Left lung (tissue), 14 donors: ENCODE measurements at places on chromosomes 2 and 18. TPM values are rescaled to one million over a fixed set of nuclear protein-coding genes. Genes with fewer than 3 reads are reported as not detected.

- DNase-seq, result no peak
- H3K4me3 ChIP-seq, result no peak overlapping the region
- H3K27me3 ChIP-seq, result no peaks in the 10 kb centered on the region
- peak overlapping the region; percentile 20 for H3K27ac ChIP-seq
- H3K36me3 ChIP-seq, result no peaks in the 10 kb centered on the region
Measured at GRCh38 chr2:38598991-38599295, 3.8 kb downstream of the HNRNPLL start.

Gene LIPT1
- 5.6 TPM for total RNA-seq

DNA sequence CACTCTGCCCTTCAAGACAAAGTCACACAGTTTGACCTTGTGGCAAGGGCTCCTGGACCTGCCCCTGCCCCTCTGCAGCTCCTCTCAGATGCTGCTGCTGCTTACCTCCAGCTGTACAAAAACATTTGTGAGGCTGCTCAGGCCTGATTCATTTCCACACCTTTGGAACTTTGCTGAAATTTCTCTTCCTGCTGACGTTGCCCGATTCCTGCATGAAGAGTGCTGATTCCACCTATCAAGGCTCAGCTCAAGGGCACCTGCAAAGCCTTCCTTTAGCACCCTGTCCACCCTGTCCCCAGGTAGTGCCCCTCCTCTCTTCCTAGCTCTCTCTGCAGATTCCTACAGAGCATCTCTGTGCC is 738.3 kb upstream of the HS6ST1 start:
- DNase-seq, result no peak
- H3K4me1 ChIP-seq, result no peaks in the 10 kb centered on the region
- H3K27ac ChIP-seq, result no peak overlapping the region
- H3K4me3 ChIP-seq, result no peak overlapping the region

- H3K4me1 ChIP-seq, result no peaks in the 10 kb centered on the region
- no peak overlapping the region for H3K27ac ChIP-seq
Measured at GRCh38 chr2:218081063-218081462, 12.0 kb downstream of the RUFY4 start.

Gene AFF3
- total RNA-seq, result 16.4 TPM

DNA sequence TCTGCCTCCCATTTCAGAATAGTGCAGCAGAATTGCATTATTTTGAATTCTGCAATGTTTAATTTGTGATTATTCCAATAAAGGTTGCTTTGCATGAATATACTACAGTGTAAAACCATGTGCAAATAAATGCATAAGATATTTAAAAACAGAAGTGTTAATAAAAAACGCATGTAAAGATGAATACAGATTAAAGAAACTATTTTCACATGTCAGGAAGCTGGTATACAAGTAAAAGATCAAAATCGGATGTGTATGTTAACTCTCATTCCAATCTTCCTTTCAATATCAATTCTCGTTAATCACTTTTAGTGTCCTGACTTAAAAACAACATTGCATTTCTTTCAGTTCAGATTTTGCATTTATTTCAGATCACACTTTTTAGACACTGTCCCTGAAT is 3.1 kb downstream of the MCEE start:
- H3K36me3 ChIP-seq, result no peaks in the 10 kb centered on the region
- peaks cover 4% of the 10 kb centered on the region for H3K4me1 ChIP-seq
- no peaks in the 10 kb centered on the region for H3K27me3 ChIP-seq
- H3K27ac ChIP-seq, result no peak overlapping the region

DNA sequence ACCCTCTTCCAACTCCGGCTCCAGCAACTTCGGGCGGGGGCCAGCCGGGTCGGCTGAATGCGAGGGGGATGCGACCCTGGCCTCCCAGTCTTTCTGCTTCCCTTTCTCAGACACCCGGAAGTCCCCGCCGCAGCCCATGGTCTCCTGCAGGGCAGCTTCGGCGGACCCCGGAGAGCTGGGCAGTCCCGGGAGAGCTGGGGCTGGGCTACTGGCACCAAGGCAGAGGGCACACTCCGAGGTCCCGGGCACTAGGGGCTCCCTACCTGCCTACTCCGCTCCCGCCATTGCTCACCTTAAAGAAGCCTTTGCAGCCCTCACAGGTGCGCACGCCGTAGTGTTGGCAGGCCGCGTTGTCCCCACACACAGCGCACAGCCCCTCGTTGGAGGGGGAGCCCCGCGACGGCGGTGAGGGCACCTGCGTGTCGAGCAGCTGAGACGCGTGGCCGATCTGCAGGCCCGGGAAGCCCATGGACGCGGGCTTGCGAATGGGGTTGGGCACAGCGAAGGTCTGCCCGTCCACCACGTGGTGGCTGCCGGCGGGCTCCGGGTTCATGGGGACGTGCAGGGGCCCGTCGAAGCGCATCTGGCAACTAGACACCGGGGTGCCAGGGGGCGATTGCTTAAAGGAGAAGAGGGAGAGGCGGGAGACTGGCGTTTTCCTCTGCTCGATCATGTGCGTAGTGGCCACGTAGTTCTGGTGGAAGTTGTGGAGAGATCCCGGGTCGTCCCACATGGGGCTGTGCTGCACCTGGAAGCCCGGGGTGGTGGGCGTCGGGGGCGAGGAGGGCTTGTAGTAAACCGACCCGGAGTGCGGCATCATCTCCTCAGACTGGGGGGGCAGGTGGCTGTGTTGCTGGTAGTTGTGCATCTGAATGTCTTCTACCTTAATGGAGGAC is 3.2 kb downstream of the NR4A2 start:
- peaks cover 6% of the 10 kb centered on the region for H3K4me1 ChIP-seq
- H3K4me3 ChIP-seq, result no peak overlapping the region
- H3K27ac ChIP-seq, result no peak overlapping the region

DNA sequence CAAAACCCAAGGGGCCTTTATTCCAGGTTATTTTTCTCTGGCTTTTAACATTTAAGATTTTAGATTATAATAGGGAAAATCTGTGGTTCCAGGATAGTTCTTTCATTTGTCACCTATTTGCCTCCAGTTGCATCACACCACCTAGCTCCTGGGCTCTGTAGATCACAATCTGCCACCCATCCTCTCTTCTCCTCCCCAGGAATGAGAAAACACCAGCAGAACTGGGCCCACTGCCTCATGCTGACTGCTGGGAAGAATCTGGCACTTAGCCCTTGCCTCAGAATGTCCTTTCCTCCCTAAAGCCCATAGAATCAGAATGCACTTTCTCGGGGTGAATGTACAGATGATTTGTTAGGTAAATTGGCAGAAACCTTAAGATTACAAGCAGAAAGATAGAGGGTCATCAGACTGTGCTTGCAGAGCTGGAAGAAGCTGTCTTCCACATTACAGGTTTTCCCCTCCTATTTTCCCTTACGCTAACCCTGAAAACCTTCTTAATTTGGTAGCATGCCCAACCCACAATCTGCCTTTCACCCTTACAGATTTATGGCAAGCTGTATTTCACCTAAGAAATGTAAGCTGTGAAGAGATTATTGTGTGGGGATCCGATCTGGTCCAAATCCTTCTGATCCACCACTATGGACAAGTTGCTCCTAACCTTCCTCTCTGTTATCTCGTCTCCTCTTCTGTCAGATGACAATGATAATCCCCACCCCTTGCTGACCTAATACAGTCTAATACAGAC is 72.6 kb downstream of the LRRC30 start:
- no peak for DNase-seq
- H3K4me3 ChIP-seq, result no peak overlapping the region
- H3K27ac ChIP-seq, result no peak overlapping the region
- no peaks in the 10 kb centered on the region for H3K36me3 ChIP-seq
- no peaks in the 10 kb centered on the region for H3K27me3 ChIP-seq

DNA sequence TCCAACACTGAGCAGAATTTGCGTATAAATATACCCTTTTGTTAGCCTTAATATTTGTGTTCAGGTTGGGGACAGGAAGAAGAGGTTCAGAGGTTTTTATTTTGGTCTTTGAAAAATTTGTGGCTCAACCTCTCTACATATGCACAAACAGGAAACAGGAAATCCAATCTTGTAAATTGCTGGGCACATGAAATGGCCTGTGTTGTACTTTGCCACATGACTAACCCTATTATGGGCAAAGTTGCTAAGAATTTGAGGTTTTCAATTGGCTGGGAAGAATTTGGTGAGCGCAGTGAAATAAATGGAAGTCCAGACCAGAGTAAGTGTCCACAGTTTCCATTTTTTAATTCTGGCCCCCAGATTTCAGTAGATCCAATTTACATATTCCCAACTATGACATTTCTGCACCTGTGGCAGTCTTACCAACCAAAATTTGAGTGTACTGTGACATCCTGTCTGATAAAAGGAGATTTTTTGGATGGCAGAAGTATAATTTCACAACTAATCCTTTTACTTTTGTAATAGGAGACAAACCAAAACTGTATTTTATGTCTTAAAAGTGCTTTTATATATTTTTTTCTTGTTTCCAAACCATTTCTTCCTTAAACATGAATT is 63.6 kb downstream of the COX7A2L start:
- no peak for DNase-seq
- no peak overlapping the region for H3K4me3 ChIP-seq
- peaks cover 2% of the 10 kb centered on the region for H3K4me1 ChIP-seq
- H3K27me3 ChIP-seq, result no peaks in the 10 kb centered on the region

GRCh38 chr2:165197346-165197745 is 6.5 kb downstream of the SCN3A start:
- H3K4me3 ChIP-seq, result no peak overlapping the region
- DNase-seq, result no peak
- H3K27me3 ChIP-seq, result no peaks in the 10 kb centered on the region
- no peaks in the 10 kb centered on the region for H3K4me1 ChIP-seq
- H3K27ac ChIP-seq, result no peak overlapping the region

DNA sequence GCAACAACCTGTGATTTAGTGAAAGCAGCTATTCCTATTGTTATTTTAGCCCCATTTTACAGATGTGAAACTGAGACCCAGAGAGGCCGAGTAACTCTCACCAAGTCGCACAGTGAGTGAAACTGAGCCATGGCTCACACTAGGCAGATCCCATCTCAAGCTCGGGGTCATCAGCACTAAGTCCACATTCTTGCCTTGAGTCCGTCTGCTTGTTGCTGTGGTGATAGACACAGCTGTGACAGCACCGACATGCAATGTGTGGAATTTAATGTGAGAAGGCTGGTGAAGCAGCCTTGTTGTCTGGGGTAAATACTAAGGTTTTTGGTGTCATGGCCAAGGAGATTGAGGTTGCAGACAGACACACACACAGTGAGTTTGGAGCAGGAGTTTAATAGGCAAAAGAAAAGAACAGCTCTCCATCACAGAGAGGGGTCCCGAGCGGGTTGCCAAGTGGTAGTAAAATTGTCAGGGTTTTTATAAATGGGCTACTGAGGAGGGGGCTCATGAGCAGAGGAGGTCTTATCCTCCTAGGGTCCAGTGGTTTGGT is 40.2 kb upstream of the GMCL1 start:
- H3K36me3 ChIP-seq, result peaks cover 50% of the 10 kb centered on the region
- no peak overlapping the region for H3K4me3 ChIP-seq
- no peak for DNase-seq
- H3K27me3 ChIP-seq, result no peaks in the 10 kb centered on the region

- H3K27ac ChIP-seq, result no peak overlapping the region
- no peaks in the 10 kb centered on the region for H3K4me1 ChIP-seq
- no peaks in the 10 kb centered on the region for H3K27me3 ChIP-seq
- no peak for DNase-seq
Measured at GRCh38 chr2:158618891-158619490, 162.2 kb downstream of the PKP4 start.

Gene PID1
- 47.8 TPM for total RNA-seq

GRCh38 chr2:74101574-74102300 is 46.0 kb downstream of the BOLA3 start:
- H3K27me3 ChIP-seq, result no peaks in the 10 kb centered on the region
- no peak overlapping the region for H3K27ac ChIP-seq
- H3K4me3 ChIP-seq, result no peak overlapping the region

- DNase-seq, result no peak
- no peak overlapping the region for H3K4me3 ChIP-seq
- no peaks in the 10 kb centered on the region for H3K27me3 ChIP-seq
- no peak overlapping the region for H3K27ac ChIP-seq
- no peaks in the 10 kb centered on the region for H3K36me3 ChIP-seq
Measured at GRCh38 chr18:46352520-46353250, 248.5 kb downstream of the HAUS1 start.

Gene RTP5
- total RNA-seq, result 0.10 TPM

DNA sequence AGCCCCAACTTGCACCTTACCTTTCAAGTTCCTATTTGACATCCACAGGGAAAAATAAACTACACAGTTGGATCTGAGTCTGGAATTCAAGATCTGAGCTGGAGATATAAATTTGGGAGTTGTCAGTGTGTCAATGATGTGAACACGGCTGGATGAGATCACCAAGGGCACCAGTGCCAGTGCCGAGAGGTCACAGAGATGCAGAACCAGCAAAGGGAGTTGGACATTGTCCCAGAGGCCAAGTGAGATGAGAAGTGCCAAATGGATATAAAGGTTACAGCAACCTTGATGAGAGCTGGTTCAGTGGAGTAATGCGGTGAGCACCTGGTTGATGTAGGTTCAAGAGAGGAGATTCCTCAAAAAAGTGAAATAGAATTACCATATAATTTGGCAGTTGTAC is 24.8 kb downstream of the LRRFIP1 start:
- H3K27me3 ChIP-seq, result no peaks in the 10 kb centered on the region
- H3K36me3 ChIP-seq, result no peaks in the 10 kb centered on the region
- H3K4me3 ChIP-seq, result no peak overlapping the region

Gene FIGN
- total RNA-seq, result 4.9 TPM

DNA sequence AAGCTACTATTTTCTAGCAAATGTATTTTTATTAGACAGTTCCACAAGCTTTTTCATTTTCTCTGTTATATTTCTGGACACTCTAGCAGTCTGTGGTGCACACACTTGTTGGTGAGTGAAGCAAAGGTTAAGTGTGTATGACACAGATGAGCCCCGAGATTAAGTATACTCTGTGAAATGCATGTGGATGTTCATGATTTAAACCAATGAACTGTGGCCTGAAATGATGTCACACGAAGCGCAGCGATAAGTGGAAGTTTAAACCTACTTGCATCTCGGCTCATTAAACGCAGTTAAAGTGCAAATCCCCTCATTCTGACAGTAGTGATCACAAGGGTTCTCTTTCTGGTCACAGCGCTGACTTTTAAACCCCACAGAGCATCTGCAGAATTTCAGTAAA is 1488.8 kb upstream of the NXPH2 start:
- H3K4me3 ChIP-seq, result no peak overlapping the region
- DNase-seq, result no peak
- no peaks in the 10 kb centered on the region for H3K36me3 ChIP-seq
- no peaks in the 10 kb centered on the region for H3K27me3 ChIP-seq
- no peaks in the 10 kb centered on the region for H3K4me1 ChIP-seq

- no peaks in the 10 kb centered on the region for H3K4me1 ChIP-seq
- no peaks in the 10 kb centered on the region for H3K36me3 ChIP-seq
- H3K27me3 ChIP-seq, result no peaks in the 10 kb centered on the region
- DNase-seq, result no peak
- no peak overlapping the region for H3K4me3 ChIP-seq
- no peak overlapping the region for H3K27ac ChIP-seq
Measured at GRCh38 chr18:38221476-38222100, 656.0 kb upstream of the CELF4 start.

Gene SLC19A3
- total RNA-seq, result 6.2 TPM

Gene POMC
- 1.5 TPM for total RNA-seq

DNA sequence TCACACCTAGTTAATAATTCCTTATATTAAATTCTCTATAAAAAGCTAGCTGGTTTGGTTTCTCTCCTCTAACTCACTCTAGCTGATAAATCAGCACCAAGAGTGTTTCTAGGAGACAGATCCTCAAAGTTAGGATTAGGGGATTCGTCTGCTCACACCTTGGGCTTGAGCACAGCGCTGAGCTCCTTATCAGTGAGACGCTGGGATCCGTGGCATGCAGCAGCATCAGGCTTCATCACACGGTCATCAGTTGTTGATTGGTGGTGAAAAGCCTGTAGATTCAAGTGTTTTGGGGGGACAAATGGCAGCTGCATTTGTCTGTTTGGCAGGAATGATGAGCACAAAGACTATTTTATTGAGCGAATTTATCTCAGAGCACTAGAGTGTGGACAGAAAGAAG is 72.6 kb upstream of the MC2R start:
- H3K27ac ChIP-seq, result no peak overlapping the region
- no peaks in the 10 kb centered on the region for H3K4me1 ChIP-seq
- no peaks in the 10 kb centered on the region for H3K27me3 ChIP-seq
- no peak overlapping the region for H3K4me3 ChIP-seq
- no peak for DNase-seq
